Karpas-422 (cell line): ENCODE measurements at places on chromosomes 3 and 15.

- H3K36me3 ChIP-seq = no peaks in the 10 kb centered on the region
- no peaks in the 10 kb centered on the region for H3K27me3 ChIP-seq
- peak; percentile 47 for DNase-seq
Measured at GRCh38 chr3:15527031-15527459, 5.5 kb upstream of the COLQ start.

- H3K36me3 ChIP-seq = peaks cover 4% of the 10 kb centered on the region; the same call in 1 of the 2 replicates
- no peaks in the 10 kb centered on the region for H3K4me1 ChIP-seq
- H3K4me3 ChIP-seq = no peak overlapping the region
Measured at GRCh38 chr3:94036909-94037507, 8.6 kb upstream of the STX19 start.

GRCh38 chr15:80317389-80318182 lies 65.6 kb upstream of the CTXND1 start:
- DNase-seq = no peak
- H3K27me3 ChIP-seq = no peaks in the 10 kb centered on the region
- H3K36me3 ChIP-seq = no peaks in the 10 kb centered on the region
- H3K4me1 ChIP-seq = no peaks in the 10 kb centered on the region
- no peak overlapping the region for H3K4me3 ChIP-seq
- H3K27ac ChIP-seq = no peak overlapping the region

DNA sequence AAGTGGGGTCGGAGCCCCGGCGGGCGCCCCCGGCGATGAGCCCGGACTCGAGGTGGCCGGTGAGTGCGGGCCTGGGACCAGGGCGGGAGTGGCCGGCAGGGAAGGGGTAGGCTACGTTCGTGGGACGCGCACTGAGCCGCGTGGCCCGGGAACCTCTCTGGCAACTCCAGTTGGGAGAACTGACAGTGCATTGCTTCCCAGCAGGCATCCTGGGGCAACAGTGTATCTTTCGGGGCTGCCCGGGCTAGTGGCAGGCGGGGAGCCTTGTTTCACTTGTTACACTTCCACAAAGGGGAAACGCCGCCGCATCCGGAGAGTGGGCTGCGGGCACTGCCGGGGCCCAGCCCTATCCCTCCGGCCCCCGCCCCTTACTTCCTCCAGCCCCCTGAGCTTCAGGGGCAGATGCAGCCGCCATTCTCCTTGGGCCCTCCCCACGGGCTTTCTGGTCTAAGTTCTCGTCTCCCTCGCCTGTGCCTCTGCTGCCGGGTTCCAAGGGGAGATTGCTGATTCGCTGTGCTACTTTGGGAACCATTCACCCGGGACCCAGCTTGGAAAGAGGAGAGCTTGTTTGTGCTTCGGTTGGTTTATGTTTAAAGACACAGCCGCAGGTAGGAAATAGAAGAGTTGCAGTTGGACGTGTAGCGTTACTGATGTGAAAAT lies 675 bp downstream of the BRPF1 start:
- peak overlapping the region; percentile 74 for H3K27ac ChIP-seq
- H3K27me3 ChIP-seq = no peaks in the 10 kb centered on the region
- peak; percentile 79 for DNase-seq
